ENCODE measurements at places on chromosomes 13 and 19. TPM values are rescaled to one million over a fixed set of nuclear protein-coding genes. Genes with fewer than 3 reads are reported as not detected.

Gene LILRA2
- not detected for total RNA-seq

- no peak for DNase-seq
Observed at GRCh38 chr13:50068508-50068907, 53.3 kb downstream of the KCNRG start.

Gene ZNF541
- not detected for total RNA-seq

DNA sequence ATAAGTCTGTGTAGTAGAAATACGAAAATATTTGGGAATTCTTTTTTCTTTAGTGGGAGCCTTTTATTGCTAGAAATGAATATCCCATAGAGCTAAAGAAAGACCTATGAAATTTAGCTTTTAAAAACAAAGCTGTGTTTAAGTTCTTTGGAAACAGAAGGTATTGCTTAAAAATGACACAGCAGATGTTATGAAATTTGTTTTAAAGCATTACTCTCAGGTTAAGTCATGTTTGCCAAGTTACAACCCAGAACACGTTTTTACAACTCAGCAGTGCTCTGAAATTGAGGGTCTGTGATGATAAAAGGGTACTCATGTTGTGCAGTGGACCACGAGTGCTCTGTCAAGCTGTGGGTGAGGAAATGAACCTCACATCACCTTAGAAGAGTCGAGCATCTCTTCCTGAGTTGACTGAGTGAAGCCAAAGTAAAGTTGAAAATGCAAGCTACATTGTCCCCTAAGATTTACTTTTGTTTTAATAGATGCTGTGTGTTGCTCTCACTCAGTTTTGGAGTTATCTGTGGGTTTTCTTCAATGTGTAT lies 161.1 kb downstream of the SHISA2 start:
- DNase-seq = no peak

Gene C1QTNF9
- total RNA-seq = not detected

DNA sequence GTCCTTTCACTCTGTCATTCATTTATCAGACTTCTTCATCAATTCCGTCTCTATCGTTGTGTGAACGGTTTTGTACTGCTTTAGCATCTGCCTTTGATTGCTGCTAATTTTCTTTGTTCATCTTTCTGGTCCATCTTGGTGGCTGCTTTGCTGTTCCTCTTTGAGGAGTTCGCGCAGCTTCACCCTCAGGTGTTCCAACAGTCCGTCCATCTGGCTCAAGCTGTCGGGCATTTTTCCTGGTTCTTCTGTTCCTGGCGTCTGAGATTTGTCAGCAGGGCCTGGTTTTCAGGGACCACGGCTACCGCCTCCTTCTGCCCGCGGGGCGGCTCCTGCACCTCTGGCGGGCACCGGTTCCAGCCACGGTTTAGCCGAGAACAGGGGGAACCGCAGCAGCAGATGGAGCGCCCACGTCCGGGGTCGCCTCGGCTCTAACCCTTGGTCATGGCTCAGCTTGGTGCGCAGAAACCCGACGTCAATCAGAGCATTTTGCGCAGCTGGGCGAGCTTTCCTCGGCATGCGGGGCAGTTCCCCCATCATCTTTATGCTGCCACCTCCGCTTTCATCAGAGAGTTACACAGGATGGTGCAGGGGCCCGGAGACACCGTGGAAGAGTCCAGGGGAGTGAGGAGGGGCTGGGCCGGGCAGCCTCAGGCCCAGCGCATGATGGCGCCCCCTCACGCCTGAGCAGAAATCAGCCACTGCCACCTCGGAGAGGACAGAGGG lies 89.5 kb downstream of the ZNF100 start:
- DNase-seq = no peak

GRCh38 chr19:33285441-33285927 lies 16.9 kb downstream of the CEBPA start:
- DNase-seq = no peak

GRCh38 chr19:31352782-31353651 lies 3.8 kb upstream of the TSHZ3 start:
- peak; percentile 36 for DNase-seq

DNA sequence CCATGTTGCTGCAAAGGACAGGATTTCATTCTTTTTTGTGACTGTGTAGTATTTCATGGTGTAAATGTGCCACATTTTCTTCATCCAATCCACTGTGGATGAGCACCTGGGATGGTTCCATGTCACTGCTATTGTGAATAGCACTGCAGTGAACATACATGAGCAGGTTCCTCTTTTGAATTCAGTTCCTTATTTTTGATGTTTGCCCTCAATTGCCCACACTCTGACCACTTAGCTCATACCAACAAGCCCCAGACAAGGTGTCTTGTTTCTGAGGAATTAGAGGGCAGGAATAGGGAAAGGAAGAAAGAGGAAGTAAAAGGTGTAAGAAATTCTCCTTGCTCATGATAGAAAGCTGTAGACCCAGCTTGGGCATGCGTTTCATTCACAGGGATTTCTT lies 244.2 kb upstream of the ZNF507 start:
- DNase-seq = no peak

Gene KLK14
- not detected for total RNA-seq

Gene CD33
- total RNA-seq = 0.11 TPM

DNA sequence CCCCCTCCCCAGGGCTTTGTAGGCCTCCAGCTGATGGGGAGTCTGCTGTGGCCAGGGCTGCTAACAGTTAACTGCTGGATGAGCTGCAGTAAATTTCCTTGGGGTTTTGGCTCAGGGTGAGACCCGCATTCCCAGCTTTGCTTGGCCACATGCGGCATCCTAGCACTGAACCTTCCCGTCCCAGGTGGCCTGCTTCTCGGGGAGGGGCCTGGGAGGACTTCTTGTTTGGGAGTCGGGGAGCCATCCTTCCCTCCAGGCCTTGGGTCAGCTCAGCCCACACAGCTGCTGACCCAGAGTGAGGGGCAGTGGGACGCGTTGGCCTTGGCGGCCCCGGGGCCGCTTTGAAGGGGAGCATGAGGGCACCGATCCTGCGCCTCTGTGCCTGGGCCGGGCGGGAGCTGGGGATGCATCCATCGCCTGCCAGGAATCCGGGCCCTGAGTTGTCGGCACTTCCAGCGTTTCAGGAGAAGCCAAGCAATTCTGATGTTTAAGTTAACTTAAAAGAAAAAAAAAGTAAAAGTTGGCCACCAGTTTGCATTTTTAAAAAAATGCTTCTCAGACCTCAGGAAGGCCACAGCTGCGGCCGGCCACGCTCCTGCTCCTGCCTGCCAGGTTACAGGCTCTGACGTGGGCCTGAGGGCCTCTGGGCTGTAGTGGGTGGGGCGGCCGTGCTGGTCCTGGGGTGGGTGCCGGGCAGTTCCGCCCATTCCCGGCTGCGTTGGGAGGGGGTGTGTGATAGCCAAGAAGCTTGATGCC lies 27.7 kb downstream of the CRTC1 start:
- DNase-seq = no peak

GRCh38 chr19:47158879-47159503 lies 28.4 kb downstream of the SAE1 start:
- DNase-seq = peak; percentile 69

- peak; percentile 19 for DNase-seq
Observed at GRCh38 chr13:86830046-86830445, 841.1 kb upstream of the SLITRK5 start.

Gene CGB5
- 1.1 TPM for total RNA-seq

GRCh38 chr13:67238277-67238859 lies 8.2 kb upstream of the PCDH9 start:
- DNase-seq = peak; percentile 56

Gene VAV1
- total RNA-seq = not detected

Gene PEX11G
- 3.5 TPM for total RNA-seq
